ENCODE measurements at places on chromosomes 4 and X.
A peak's percentile ranks its signal among the peaks of the same experiment; 100 is the strongest.

DNA sequence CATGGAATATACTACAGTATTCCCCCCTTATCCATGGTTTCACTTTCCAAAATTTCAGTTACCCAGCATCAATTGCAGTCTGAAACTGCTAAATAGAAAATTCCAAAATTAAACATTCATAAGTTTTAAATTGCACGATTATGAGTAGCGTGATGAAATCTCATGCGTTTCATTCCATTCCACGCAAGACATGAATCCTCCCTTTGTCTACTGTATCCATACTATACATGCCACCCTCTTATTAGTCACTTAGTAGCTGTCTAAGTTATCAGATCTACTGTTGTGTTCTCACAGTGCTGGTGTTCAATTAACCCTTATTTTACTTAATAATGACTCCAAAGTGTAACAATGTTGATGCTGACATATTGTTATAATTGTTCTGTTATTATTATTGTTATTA lies 261.2 kb upstream of the NDST4 start:
- no peak for DNase-seq

DNA sequence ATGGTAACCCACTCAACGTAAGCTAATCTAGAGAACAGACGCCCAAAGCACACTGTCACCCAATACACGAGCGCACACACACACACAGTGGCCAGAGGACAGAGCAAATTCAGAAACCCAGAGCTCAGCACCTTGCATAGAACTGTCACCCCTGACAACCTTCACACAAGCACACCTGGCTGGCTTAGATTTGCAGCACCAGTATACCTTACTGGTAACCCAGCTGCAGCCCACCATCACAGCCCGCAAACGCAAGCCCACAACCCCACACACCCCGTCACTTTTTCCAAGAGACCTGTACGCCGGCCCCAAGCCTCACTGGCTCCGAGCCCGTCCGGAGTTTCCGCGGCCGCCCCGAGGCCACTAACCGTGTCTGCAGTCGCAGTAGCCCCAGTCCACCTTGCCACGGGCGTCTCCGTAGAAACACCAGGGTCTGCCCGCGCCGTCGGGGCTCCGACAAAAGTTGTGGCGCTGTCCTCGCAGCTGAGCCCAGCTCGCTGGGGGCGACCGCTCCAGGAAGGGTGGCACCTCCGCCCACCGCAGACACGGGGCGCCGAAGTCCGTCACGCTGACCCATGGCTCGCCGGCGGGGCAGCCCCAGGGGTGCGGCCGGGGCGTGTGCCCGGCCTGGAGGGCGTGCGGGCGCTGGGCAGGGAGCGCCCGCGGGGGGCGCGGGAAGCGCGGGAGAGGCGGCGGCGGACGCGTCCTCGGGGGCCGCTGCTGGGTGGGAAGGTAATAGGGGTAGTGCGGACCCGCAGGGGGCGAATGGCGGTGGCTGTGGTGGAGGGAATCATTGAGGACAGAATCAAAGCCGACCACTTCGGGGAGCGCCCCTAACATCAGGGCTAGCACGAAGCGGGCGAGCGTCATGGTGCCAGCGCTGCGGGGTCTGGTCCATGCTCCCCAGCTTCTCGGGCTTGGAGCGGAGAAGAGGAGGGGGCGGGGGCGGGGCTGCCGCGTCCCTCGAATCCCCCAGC lies 664 bp downstream of the PRSS12 start:
- DNase-seq: peak; percentile 43

DNA sequence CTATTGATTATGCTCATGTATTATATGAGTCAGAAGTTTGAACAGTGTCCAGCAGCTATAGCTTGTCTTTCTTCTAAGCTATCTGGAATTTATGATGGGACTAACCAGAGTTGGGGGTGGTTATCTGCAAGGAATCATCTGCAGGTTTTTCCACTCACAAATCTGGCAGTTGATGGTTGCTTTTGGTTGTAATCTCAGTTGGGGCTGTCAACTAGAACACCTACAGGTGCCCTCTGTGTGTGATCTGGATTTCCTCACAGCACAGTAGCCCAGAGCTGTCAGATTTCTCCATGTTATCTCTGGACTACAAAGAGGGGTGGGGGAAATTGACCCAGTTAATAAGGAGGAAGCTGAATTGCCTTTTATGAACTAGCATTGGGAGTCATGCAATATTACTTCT lies 51.4 kb upstream of the MAP9 start:
- no peak for DNase-seq

- no peak for DNase-seq
Measured at GRCh38 chrX:69024161-69024736, 141.0 kb downstream of the PJA1 start.

DNA sequence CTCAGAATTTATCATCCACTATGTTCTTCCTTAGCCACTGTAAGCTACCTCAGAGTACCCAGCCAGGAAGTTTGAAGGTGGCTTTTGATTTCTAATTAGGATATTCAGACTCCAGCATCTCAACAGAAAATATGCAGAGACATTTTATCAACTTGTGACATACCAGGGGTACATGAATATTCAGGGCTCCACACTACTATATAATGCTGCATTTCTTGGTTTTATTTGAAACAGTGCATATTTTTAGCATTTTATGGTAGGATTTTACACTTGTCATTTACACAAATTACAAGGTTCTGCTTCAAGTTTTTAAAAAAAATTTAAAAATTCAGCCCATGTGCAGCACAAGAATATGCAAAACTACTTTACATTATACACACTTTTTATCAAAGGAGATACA lies 124.7 kb downstream of the UBE2K start:
- no peak for DNase-seq

Data from fibroblast of skin of back (primary cell).